ENCODE measurements at places on chromosomes 7 and 10.

DNA sequence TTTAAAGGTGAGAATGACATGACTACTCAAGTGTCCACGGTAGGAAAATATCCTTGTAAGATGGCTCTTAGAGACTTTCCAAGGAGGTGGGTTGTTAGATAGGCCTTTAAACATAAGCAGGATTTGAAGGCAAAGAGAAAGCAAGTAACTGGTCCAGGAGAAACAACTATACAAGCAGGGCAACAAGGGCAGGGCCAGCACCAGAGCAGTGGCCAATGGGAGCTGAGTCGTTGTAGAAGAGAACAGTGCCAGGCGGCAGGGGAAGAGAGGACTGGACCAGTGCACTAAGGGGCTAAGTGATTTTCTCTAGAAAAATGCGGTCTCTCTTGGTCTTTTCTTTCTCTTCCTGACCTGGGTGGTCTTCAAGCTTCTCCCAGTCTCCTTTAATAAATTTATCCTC lies 94.9 kb downstream of the GLI3 start:
- DNase-seq, result no peak

DNA sequence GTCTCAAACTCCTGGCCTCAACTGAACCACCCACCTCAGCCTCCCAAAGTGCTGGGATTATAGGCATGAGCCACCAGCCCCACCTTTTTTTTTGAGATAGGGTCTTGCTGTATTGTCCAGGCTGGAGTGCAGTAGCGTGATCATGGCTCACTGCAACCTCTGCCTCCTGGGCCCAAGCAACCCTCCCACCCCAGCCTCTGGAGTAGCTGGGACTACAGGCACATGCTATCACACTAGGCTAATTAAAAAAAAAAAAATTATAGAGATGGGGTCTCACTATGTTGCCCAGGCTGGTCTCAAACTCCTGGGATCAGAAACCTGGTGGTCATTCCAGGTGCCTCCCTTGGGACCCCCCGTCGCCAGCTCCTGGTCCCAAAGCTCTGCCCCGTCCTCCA lies 25.0 kb downstream of the GTF2IRD1 start:
- no peak for DNase-seq

- no peak for DNase-seq
Measured at GRCh38 chr7:4931943-4932342, 27.0 kb downstream of the MMD2 start.

DNA sequence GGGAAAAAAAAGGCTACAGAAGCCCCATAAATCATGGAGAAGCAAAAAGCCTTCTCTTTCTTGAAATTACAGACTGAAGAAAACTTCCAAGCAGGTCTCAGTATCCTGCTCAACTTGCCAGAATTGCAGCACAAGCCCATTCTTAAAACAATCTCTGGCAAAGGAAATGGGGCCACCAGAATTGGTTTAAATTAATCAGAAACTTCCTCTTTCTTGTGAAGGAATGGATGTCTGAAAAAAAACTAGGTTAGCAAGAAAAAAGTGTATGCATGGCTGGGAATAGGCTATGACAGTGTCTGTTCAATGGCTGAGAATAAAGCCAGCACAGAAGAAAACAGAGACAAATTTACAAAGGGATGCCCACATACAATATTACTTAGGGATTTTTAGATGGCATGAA lies 59.1 kb downstream of the TFEC start:
- no peak for DNase-seq

- no peak for DNase-seq
Measured at GRCh38 chr7:73732397-73732796, 6.2 kb downstream of the ABHD11 start.

GRCh38 chr7:113421696-113422330 lies 303.5 kb upstream of the SMIM30 start:
- peak; percentile 51 for DNase-seq

DNA sequence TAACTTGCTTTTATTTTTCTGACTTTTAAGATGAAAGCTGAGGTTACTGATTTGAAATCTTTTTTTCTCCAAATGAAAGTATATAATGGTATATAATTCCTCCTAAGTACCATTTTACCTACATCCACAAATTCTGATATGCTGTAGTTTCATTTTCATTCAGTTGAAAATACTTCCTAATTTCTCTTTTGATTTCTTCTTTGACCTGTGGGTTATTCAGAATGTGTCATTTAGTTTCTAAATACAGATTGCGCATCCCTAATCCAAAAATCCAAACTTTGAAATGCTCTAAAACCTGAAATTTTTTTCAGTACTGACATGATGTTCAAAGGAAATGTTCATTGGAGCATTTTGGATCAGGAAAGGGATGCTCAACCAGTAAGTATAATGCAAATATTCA lies 168.7 kb downstream of the CELF2 start:
- DNase-seq, result no peak

- DNase-seq, result no peak
Measured at GRCh38 chr10:79052291-79053080, 16.3 kb upstream of the ZMIZ1 start.

DNA sequence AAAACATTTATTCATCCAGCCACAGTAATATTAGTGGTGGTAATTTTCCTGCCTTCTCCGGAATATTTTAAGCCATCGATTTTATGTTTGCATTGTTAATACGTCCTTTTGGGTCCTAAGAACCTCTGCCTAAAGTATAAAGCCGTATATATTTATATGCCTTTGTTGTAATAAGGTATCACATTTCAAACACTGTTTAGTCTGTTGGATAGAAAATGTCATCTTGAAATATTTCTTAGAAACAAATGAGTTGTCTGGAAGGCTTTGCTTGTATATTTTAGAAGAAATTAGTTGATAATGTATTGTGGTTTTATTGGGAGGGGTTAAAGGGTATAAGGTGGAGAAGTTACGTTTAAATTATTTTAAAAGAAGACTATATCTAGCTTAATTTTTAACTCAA lies 11.1 kb downstream of the PRPF18 start:
- DNase-seq, result no peak

- DNase-seq, result no peak
Measured at GRCh38 chr7:44811093-44811492, 14.6 kb downstream of the PPIA start.

Data from stimulated activated CD4-positive, alpha-beta T cell treated with anti-CD3 and anti-CD28 coated beads, TNF-alpha, amount 100 ng/mL, for 24 hours (primary cell).